Mesothelial cell of epicardium (in vitro differentiated cells): ENCODE measurements at places on chromosomes 2 and 18. TPM values are rescaled to one million over a fixed set of nuclear protein-coding genes. Genes with fewer than 3 reads are reported as not detected.

SATB2 gene
- total RNA-seq = 3.4 to 4.0 TPM (median 3.8 TPM) in 3 replicates

MAPRE2 gene
- total RNA-seq = 15.8 to 19.6 TPM (median 17.1 TPM) in 3 replicates

OSR1 gene
- total RNA-seq = 23.4 to 27.8 TPM (median 26.0 TPM) in 3 replicates

PRKCE gene
- total RNA-seq = 18.1 to 18.5 TPM (median 18.4 TPM) in 3 replicates

ZC3H6 gene
- total RNA-seq = 12.1 to 16.2 TPM (median 15.8 TPM) in 3 replicates

POLE4 gene
- total RNA-seq = 32.1 to 37.3 TPM (median 33.9 TPM) in 3 replicates

KIF5C gene
- total RNA-seq = 1.3 to 2.3 TPM (median 1.3 TPM) in 3 replicates

CYP27A1 gene
- 15.6 to 16.8 TPM (median 16.6 TPM) in 3 replicates for total RNA-seq

MEP1B gene
- total RNA-seq = 0.18 TPM in 1 of 3 replicates, not detected in the others

LONRF2 gene
- total RNA-seq = 13.4 to 14.6 TPM (median 13.7 TPM) in 3 replicates

CLEC4F gene
- total RNA-seq = not detected in 3 replicates

SLC38A11 gene
- total RNA-seq = 0.54 to 0.71 TPM (median 0.59 TPM) in 3 replicates

GRCh38 chr2:152718909-152719645 lies 657 bp downstream of the ARL6IP6 start:
- no peak for DNase-seq

GRCh38 chr18:3213300-3214059 lies 6.3 kb downstream of the MYOM1 start:
- no peak for DNase-seq

DNA sequence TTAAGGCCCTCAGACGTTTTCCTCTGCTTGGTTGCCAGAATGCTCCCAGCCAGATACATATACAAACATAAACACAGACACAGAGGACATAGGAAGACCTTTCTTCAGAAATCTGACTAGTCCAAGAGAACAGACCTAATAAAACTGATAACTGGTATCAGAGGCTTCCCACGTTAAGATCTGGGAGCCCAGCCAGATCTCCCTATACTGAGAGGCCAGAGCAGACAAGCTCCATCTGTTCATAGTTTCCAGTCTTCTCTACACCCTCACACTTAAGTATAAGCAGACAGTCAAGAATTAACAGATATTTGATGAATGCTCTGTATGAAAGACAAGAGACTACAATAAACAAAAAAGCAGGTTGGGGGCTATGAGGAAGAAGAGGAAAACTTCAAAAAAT lies 240.5 kb upstream of the CHAC2 start:
- no peak for DNase-seq

GRCh38 chr18:59123588-59124369 lies 15.9 kb upstream of the SEC11C start:
- DNase-seq = no peak

DNA sequence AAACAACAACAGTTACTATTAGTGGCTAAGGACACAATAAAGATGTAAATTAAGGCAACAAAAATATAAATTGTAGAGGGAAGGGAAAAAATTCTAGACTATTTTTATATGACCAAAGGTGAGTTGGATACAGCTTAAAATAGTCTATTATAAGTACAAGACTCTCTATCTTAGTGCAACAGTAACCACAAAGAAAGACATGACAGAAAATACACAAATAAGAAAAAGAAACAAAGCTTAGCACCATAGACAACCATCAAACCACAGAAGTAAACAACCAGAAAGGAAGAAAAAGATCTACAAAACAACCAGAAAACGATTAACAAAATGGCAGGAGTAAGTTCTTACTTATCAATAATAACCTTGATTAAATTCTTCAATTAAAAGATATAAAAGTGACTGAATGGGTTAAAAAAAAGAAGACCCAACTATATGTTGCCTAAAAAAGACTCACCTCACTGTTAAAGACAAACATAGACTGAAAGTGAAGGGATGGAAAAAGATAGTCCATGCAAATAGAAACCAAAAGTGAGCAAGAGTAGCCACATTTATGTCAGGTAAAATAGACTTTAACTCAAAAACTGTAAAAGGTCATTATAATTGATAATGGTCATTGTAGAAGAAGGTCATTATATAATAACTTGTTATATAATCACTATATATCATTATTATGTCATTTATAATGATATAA lies 62.5 kb downstream of the USP40 start:
- DNase-seq = no peak

DNA sequence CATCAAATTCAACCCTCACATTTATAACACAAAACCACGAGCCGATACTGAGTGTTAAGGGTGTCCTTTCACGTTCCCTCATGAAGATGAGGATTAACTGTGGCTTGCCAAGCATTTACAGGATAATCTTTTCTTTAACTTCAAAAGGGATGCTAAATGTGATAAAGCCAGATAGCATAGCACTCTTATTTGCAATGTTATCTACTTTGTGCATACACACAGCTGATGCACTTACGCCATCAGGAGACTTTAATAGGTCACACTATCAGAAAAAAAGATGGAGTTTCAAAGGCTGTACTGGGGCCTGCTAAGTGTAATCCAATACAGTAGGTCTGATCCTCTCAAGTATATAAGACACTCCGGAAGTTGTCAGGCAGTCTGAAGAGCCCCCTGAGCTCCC lies 572.7 kb downstream of the PIK3C3 start:
- DNase-seq = no peak

DNA sequence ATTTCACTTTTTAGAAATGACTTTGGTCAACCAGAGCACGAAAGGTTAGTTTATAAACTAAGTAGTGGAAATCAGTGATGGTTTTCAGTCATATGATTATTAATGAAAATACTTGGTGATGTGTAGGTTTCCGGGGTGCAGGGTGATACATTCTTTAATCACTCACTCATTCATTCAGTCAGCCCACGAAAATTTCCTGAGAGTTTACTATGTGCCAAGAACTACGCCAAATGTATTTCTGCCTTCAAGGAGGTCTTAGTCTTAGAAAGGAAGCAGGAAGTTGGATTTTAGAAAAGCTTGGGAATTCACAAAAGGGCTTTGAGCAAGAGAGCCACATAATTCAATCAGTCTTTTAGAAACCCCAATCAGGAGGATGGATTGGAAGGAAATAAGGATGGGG lies 543.6 kb downstream of the PLCL1 start:
- no peak for DNase-seq

GRCh38 chr2:105828558-105828957 lies 83.8 kb downstream of the NCK2 start:
- no peak for DNase-seq

- no peak for DNase-seq
These were observed 194.3 kb downstream of the PLCL1 start for GRCh38 chr2:197998702-197999101.

GRCh38 chr2:159922563-159922962 lies 124.6 kb upstream of the CD302 start:
- no peak for DNase-seq

- no peak for DNase-seq
These were observed 17.4 kb downstream of the RUFY4 start for GRCh38 chr2:218086478-218086877.

- no peak for DNase-seq
These were observed 205.7 kb downstream of the NBAS start for GRCh38 chr2:15355386-15355785.

DNA sequence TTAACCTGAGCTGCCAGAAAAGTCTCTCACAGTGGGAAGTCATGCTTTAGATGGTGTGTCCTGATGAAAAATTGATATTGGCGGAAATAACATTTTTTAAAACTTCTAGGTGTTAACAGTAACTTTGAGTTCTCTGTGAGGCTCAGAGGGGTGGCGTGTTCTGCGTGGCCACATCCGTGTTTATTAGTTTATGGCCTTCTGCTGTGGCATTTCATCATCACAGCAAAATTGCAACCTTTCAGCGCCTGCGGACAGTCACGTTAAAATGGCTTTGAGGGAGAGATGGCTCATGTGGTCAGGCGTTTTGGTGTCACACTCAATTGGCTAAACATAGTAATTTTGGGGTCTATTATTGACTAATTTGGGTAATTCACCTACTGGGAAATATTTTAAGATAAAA lies 42.4 kb downstream of the KLHL29 start:
- peak; percentile 3 for DNase-seq

- DNase-seq = no peak
These were observed 73.5 kb upstream of the NEDD4L start for GRCh38 chr18:57970356-57971095.

DNA sequence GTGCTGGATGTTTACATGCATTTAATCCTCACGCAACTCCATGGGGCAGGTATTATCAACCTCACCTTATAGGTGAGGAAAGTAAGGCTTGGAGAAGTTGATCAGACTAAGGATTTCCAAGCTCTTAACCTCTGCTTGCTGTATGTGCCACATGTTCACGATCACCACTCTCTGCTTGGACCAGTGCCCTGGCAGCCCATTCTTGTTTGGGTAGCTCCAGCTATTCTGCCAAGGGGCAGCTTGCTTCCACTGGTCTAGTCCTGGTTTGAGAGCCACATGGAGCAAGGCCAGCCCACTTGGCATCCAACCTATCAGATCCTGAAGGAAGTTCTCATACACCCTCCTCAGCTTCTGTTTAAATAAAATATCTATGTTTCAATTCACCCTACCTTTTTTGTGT lies 14.3 kb downstream of the PLB1 start:
- DNase-seq = no peak

DNA sequence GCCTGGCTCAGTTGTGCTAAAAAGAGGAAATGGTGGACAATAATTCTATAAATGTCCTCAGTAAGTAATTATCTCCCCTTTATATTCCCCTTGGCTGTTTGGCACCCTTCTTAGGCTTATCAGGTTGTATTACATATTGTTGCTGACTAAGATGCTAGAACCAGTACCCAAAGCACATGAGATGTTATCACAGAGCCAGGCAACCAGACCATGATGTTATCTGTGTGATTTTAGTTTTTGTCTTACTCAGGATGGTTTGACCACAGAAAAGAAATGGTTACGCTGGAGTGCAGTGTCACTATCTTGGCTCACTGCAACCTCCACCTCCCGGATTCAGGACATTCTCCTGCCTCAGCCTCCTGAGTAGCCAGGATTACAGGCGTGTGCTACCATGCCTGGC lies 15.2 kb downstream of the R3HDM1 start:
- no peak for DNase-seq

DNA sequence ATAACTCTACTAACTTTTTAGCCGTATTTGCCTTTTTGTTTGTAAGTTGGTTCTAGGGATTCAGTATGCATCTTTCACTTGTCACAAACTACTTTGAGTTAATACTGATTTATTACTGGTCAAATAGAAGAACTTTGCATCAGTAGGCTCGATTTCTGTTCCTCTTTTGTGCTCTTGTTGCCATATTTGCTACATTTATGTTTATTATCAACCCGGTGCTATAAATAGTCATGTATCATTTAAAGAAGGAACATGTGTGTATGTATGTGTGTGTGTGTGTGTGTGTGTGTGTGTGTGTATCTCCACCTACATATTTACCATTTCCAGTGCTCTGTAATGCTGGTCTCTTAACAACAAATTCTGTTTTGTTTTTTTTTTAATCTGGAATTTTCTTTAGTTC lies 79.6 kb upstream of the B3GNT7 start:
- no peak for DNase-seq
